Progenitor cell of endocrine pancreas (in vitro differentiated cells): ENCODE measurements at places on chromosomes 1 and 21.

GRCh38 chr1:214549604-214550003, 1.8 kb downstream of the PTPN14 start:
- no peak for DNase-seq
- H3K4me1 ChIP-seq, result peaks cover 46% of the 10 kb centered on the region
- peak overlapping the region; percentile 99 for H3K27ac ChIP-seq
- H3K36me3 ChIP-seq, result no peaks in the 10 kb centered on the region

DNA sequence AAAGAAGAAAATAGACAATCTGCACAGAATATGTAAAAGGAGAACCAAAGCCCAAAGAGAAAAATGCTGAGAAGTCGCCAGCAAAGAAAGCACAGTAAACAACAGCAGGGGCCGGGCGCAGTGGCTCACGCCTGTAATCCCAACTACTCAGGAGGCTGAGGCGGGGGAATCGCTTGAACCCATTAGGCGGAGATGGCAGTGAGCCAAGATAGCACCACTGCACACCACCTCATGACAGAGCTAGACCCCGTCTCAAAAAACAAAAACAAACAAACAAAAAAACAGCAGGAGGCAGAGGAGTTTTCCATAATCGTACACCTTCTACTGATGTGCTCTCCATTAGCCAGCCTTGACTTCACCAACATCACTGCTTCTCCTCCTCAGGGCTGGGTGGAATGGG, 153.2 kb downstream of the LYPLAL1 start:
- no peak overlapping the region for H3K4me3 ChIP-seq
- H3K27ac ChIP-seq, result no peak overlapping the region
- H3K4me1 ChIP-seq, result peaks cover 28% of the 10 kb centered on the region
- no peak for DNase-seq

DNA sequence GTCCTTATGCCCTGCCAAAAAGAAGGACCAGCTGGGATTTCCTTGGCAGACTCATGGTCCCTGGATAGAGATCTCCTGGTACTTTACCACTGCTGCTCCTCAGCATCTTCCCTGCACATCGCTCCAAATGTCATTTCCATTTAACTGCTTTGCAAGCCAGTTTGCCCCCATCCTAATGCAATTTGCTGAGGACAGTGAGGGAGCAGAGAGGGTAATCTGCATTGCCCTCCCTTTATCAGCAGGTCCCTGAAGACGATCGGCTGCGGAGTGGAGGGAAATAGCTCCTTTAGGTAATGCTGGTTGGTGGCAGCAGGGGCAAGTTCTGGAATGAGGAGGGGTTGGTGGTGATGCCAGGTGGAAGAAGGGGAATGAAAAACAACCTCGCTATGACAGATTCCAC, 2.7 kb downstream of the PLXNA2 start:
- H3K27me3 ChIP-seq, result peaks cover 26% of the 10 kb centered on the region
- H3K27ac ChIP-seq, result peak overlapping the region; percentile 45
- no peak for DNase-seq
- peaks cover 58% of the 10 kb centered on the region for H3K4me1 ChIP-seq
- H3K36me3 ChIP-seq, result no peaks in the 10 kb centered on the region

- no peaks in the 10 kb centered on the region for H3K27me3 ChIP-seq
- H3K36me3 ChIP-seq, result no peaks in the 10 kb centered on the region
- DNase-seq, result no peak
- H3K27ac ChIP-seq, result no peak overlapping the region
Measured at GRCh38 chr1:96703186-96703585, 18.4 kb upstream of the PTBP2 start.

GRCh38 chr1:1347663-1348419, 1.4 kb downstream of the DVL1 start:
- H3K27me3 ChIP-seq, result peaks cover 8% of the 10 kb centered on the region
- peak overlapping the region; percentile 74 for H3K27ac ChIP-seq
- no peaks in the 10 kb centered on the region for H3K36me3 ChIP-seq
- peaks cover 9% of the 10 kb centered on the region for H3K4me1 ChIP-seq
- peak overlapping the region; percentile 75 for H3K4me3 ChIP-seq

DNA sequence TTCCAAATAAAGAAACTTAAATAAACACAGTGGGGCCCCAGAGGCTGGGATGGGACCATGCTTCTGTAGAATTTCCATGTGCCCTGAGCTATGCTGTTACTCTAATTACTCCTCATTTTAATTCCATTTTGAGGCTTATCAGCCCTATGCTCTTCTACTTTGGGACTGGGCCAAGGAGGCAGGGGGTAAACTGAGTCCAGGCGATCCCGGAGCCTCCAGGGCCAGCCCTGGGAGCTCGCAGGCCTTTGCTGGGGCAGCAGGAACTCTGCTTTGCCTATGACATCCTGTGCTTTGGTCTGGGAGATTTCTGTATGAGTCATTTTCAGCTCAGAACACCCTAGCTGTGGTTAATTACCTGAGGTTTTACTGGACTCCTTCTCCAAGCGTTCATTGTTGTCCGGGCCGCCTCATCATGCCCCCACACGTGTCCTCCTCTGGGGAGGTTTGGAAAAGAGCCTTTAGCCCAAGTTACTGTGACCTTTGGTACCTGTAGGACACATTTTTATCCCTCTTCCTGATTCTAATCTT, 95.7 kb downstream of the RHOU start:
- H3K4me3 ChIP-seq, result peak overlapping the region; percentile 11
- H3K36me3 ChIP-seq, result no peaks in the 10 kb centered on the region
- DNase-seq, result no peak
- H3K4me1 ChIP-seq, result peaks cover 41% of the 10 kb centered on the region

- no peak overlapping the region for H3K27ac ChIP-seq
- DNase-seq, result no peak
- H3K4me3 ChIP-seq, result no peak overlapping the region
- H3K4me1 ChIP-seq, result peaks cover 24% of the 10 kb centered on the region
Measured at GRCh38 chr1:151984313-151984956, 9.2 kb downstream of the S100A10 start.

- H3K36me3 ChIP-seq, result no peaks in the 10 kb centered on the region
- no peak overlapping the region for H3K27ac ChIP-seq
- DNase-seq, result no peak
- H3K4me3 ChIP-seq, result no peak overlapping the region
- H3K4me1 ChIP-seq, result peaks cover 1% of the 10 kb centered on the region
- H3K27me3 ChIP-seq, result peaks cover 8% of the 10 kb centered on the region
Measured at GRCh38 chr1:9836632-9836960, 12.8 kb upstream of the CLSTN1 start.

DNA sequence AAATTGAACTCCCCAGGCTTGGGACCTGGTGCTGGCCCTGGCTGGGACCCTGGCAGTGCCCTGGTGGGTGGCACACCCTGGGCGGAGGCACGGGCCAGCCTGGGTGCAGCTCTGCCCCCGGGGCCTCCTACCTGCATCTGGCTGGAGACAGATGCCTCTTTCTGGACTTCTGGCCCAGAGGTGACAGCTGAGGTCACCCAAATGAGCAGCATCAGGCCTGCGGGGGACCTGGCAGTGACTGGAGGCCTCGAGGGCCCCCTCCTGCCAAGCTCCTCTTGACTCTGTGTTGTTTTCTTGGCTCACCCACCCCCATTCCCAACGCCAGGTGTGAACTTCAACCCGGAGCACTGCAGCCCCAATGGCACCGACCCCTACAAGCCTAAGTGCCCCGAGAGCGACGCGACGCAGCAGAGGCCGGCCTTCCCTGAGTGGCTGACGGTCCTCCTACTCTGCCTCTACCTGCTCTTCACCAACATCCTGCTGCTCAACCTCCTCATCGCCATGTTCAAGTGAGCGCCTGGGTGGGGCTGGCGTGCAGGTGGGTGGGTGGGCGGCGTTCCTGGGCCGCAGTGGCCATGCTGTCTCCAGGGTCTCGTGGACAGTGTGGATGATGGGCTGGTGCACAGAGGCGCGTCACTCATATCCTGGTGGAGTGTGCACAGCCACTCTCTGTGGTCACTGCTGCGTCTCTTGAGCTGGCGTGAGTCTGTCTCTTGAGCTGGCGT, 41.6 kb upstream of the LRRC3 start:
- no peaks in the 10 kb centered on the region for H3K36me3 ChIP-seq
- peaks cover 14% of the 10 kb centered on the region for H3K27me3 ChIP-seq
- DNase-seq, result no peak
- H3K4me1 ChIP-seq, result no peaks in the 10 kb centered on the region
- no peak overlapping the region for H3K27ac ChIP-seq

DNA sequence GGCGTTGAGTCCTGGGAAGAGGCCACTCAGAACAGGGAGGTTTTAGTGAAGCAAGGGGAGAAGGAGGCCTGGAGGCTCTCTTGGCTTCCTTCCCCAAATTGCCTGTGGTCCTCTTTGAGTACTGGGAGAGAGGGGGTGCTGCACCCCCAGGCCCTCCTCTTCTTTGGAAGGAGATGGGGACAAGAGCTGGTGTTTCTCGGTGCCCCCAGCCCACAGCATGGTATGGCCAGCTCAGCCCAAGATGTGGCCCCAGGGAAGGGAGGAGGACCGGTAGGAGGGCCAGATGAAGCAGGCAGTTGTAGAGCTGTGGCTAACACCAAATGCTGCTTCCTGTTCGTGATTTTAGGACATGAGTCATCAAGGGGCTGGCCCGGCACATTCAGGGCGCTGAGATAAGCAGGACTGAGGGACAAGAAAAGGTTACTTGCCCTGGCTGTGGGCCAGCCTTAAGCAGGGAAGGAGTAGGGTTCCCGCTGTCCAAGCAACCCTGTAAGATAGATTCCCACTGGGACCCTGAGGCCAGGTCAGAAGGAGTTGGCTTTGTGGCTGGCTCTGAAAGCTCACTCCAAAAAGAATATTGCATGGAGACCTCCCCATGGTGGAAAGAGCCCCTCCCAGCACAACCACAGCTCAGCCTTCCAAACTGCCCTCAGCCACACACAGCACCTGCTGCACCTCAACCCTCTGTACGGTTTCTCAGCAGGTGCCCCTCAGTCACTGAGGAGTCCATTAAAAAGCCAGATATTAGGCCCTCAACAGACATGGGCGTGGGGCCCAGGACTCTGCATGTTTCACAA, 4.9 kb upstream of the TNFRSF1B start:
- peaks cover 1% of the 10 kb centered on the region for H3K4me1 ChIP-seq
- no peaks in the 10 kb centered on the region for H3K36me3 ChIP-seq
- peaks cover 46% of the 10 kb centered on the region for H3K27me3 ChIP-seq
- no peak for DNase-seq

DNA sequence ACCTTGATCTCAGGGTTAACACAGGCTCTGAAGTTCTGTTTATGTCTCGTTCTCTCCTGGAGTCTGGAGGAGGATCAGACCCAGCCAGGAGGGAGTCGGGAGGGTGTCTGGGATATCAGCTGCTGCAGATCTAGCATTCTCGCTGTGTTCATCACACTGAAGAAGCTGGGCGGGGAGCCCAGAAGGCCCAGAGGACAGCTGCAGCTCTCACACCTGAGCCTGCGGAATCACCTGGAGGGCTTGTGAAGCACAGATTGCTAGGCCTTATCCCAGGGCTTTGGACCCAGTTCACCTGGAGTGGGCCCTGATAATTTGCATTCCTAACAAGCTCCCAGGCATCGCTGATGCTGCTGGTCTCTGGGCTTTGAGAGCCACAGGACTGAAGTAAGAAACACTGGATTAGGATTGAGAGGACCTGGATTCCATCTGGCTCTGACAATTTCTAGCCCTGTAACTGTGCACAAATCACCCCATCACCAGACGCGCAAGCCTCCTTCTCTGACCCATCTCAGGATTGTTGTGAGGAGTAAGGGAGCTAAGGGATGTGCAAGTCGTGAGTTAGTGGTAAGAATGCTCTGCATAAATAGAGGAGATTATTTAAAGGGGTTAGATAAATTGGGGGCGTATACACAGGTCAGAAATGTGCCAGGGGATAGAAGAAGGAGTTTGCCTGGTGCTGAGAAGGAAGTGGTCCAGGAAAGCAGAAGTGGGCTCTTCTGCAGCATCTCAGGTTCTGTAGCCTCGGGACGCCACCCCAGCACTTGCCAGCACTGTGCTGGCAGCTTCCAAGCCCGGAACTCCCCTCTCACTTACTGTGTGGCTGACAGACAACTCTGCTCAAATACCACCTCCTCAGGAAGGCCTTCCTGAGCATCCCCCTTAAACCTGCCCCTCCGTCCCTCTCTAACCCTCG, 19.1 kb downstream of the ABCA4 start:
- no peak overlapping the region for H3K4me3 ChIP-seq
- H3K4me1 ChIP-seq, result peaks cover 37% of the 10 kb centered on the region
- DNase-seq, result no peak
- no peak overlapping the region for H3K27ac ChIP-seq
- no peaks in the 10 kb centered on the region for H3K36me3 ChIP-seq

GRCh38 chr1:39003794-39004193, 12.7 kb downstream of the AKIRIN1 start:
- H3K27me3 ChIP-seq, result no peaks in the 10 kb centered on the region
- no peak overlapping the region for H3K4me3 ChIP-seq
- DNase-seq, result no peak

- H3K27me3 ChIP-seq, result no peaks in the 10 kb centered on the region
- peaks cover 28% of the 10 kb centered on the region for H3K4me1 ChIP-seq
- H3K4me3 ChIP-seq, result no peak overlapping the region
- H3K27ac ChIP-seq, result peak overlapping the region; percentile 86
- H3K36me3 ChIP-seq, result peaks cover 25% of the 10 kb centered on the region
Measured at GRCh38 chr1:112699425-112700144, 7.3 kb downstream of the RHOC start.

DNA sequence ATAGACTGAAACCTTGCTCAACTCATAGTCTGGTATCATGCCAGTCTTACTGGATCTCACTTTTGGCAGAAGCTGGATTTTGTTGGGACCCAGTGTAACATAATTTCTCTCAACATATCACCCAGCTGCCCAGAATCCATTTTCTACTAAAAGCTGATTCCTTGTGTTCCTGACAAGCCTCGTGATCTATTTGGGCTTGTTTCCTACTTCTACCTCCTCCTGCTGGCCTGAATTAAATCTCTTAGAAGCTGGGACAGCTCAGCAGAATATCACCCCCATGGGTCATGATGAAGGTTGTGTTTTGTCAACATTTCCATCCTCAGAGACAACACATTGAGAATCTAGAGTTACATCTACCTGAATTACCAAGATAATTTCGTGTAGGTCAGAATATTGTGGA, 7.7 kb downstream of the GOLT1A start:
- H3K27ac ChIP-seq, result no peak overlapping the region
- peaks cover 2% of the 10 kb centered on the region for H3K4me1 ChIP-seq
- H3K36me3 ChIP-seq, result no peaks in the 10 kb centered on the region
- H3K4me3 ChIP-seq, result no peak overlapping the region
- no peak for DNase-seq
- peaks cover 3% of the 10 kb centered on the region for H3K27me3 ChIP-seq

GRCh38 chr1:54120698-54121481, 31.9 kb downstream of the CDCP2 start:
- H3K4me3 ChIP-seq, result peak overlapping the region; percentile 48
- DNase-seq, result no peak
- no peaks in the 10 kb centered on the region for H3K36me3 ChIP-seq
- H3K4me1 ChIP-seq, result peaks cover 4% of the 10 kb centered on the region
- peak overlapping the region; percentile 80 for H3K27ac ChIP-seq
- peaks cover 19% of the 10 kb centered on the region for H3K27me3 ChIP-seq

- H3K27ac ChIP-seq, result no peak overlapping the region
- H3K4me1 ChIP-seq, result no peaks in the 10 kb centered on the region
- H3K36me3 ChIP-seq, result no peaks in the 10 kb centered on the region
- DNase-seq, result no peak
Measured at GRCh38 chr1:41851589-41851988, 67.1 kb downstream of the HIVEP3 start.

DNA sequence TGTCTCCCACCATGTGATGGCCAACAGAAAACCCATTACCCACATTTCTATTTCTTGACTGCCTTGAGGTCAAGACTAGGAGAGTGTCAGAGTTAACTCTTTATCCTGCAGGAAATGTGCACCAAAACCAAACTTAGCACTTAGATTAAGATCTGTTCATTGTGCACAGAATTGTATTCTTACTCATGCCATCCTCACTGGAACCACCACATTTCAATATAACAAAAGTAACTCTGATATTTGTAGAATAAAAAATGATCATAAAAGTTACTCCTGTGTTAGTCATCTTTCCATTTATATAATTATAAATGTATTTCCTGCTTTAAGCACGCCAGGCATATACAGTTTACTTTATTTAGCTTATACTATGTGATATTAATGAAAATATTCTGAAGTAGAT, 193.0 kb upstream of the DPYD start:
- no peak overlapping the region for H3K27ac ChIP-seq
- no peak overlapping the region for H3K4me3 ChIP-seq
- no peaks in the 10 kb centered on the region for H3K36me3 ChIP-seq
- H3K27me3 ChIP-seq, result no peaks in the 10 kb centered on the region
- DNase-seq, result no peak
- no peaks in the 10 kb centered on the region for H3K4me1 ChIP-seq
